ENCODE measurements at places on chromosomes 7 and 10.

DNA sequence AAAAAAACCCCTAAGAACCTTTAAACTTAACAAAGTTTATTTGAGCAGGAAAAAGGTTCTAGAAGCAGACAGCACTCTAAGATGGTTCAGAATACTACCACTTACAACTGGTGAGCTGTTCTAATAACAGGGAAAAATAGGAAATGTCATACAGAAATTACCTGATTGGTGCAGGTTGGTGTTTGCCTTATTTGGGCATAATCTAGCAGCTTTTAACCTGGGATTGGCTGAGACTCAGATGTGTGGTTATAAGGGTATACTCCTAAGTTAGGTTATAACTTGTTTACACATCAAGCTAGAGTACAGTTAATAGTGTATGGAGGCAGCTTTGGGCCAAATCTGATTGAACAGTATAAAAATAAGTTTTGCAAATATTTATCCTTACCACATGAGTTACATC lies 59.8 kb downstream of the MAPK8 start:
- no peak for DNase-seq

GRCh38 chr7:125254566-125254965 lies 324.9 kb upstream of the POT1 start:
- DNase-seq = no peak

DNA sequence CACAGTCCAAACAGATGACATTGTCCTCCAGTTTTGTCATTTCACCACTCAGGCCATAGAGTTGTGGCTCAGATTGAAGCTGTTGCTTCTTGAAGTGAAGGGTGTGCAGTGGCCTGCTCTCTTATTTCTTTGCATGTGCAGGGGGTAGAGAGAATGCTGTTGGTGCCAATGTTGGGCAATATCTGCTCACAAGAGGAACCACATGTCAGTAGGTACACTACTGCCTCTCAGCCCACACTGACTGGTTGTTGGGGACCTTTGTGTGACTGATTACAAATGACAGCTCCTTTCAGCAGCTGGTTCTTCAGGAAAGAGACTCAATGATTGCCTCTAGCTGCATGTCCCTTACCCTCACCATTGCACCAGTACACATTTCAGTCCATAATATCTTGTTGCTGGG lies 21.9 kb upstream of the SFTPA1 start:
- no peak for DNase-seq

DNA sequence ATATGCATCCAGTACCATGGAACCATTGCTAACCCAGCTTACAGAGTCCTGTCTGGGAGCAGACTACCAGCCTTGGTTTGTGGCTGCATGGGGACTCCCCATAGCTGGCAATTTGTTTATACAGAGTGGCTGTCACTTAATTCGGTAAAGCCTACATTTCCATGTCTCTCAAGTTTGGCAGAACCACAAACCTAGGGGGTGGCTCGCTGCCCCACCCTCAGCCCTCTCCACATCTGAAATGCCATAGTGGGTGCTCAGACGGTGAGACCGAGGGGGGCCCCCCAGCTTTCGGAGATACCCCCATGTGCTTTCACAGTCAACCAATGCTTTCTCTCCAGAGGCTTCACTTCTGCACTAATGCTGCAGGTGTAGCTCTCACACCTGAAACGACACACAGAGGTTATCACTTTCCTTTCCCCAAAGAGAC lies 75.5 kb upstream of the KAT6B start:
- no peak for DNase-seq

GRCh38 chr10:99921948-99922347 lies 87.8 kb downstream of the DNMBP start:
- DNase-seq = no peak

GRCh38 chr10:117222552-117222951 lies 18.4 kb upstream of the SLC18A2 start:
- DNase-seq = no peak

- no peak for DNase-seq
Measured at GRCh38 chr10:99364125-99364524, 35.0 kb downstream of the CNNM1 start.

DNA sequence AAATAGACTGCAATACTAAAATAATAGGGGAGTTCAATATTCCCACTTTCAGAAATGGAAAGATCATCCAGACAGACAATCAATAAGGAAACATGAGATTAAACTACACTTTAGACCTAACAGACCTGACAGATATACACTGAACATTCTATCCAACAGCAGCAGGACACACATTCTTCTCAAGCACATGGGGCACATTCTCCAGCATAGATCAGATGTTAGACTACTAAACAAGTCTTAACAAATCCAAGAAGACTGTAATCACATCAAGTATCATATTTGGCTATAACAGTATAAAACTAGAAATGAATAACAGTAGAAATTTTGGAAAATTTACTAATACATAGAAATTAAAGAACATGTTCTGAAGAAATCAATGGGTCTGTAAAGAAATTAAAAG lies 458.9 kb upstream of the ANKRD30A start:
- no peak for DNase-seq

Data from foreskin melanocyte (primary cell).